ENCODE measurements at places on chromosomes 12 and 14.

- DNase-seq = peak; percentile 33
These were observed 73.8 kb upstream of the RIN3 start for GRCh38 chr14:92439537-92440344.

- peak; percentile 38 for DNase-seq
These were observed 20.9 kb downstream of the SYT1 start for GRCh38 chr12:78885466-78885865.

- DNase-seq = peak; percentile 73
These were observed 13.7 kb upstream of the VPS37B start for GRCh38 chr12:122909442-122910288.

DNA sequence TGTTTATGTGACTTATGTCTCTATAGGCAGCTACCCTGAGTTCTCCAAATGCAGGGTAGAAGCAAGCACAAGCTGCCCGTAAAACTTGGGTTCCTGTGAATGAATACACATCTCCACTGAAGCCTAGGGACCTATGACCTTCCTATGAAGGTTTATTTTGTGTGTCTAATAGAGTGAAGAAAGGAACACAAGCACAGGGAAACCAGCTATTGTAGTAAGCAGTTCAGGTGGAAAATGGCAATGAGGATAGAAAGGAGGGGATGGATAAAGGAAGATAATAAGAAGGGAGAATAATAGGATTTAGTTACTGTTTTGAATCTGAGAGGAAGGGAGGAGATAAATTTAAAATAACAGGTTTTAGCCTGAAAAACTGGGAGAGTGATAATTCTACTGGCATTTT, 2.4 kb downstream of the PFKM start:
- DNase-seq = no peak

DNA sequence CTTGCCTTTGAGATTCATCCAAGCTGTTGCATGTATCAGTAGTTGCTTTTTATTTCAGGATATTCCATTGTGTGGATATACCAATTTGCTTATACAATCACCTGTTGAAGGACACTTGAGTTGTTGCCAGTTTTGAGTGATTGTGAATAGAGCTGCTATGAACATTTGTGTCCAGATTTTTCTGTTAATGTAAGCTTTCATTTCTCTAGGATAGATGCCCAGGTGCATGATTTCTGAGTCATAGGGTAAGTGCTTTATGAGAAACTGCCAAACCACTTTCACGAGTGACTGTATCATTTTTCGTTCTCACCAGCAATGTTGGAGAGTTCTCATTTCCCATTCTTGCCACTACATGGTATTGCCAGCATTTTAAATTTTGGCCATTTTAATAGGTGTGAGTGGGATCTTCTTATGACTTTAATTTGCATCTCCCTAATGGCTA, 434.6 kb upstream of the RGS6 start:
- DNase-seq = no peak

- DNase-seq = no peak
These were observed 207.2 kb upstream of the TMTC1 start for GRCh38 chr12:29990971-29991370.

GRCh38 chr12:67069451-67070306, 199.5 kb upstream of the CAND1 start:
- peak; percentile 55 for DNase-seq

DNA sequence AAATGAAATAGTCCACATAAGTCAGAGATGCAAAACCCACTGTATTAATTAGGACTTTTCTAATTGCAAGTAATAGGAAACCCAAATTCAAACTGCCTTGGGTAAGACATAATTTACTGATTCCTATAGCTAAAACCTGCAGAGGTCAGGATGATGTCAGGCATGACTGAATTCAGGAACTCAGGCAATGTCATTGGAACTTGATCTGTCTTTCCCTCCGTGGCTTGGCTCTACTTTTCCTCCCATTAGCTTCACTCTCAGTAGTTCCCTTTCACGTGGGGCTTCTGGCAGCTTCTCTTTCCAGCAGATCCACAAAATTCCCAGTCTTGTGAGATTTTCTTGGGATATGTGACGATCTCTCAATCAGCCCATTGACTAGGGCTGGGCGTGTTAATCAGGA, 2.4 kb upstream of the JDP2 start:
- no peak for DNase-seq

DNA sequence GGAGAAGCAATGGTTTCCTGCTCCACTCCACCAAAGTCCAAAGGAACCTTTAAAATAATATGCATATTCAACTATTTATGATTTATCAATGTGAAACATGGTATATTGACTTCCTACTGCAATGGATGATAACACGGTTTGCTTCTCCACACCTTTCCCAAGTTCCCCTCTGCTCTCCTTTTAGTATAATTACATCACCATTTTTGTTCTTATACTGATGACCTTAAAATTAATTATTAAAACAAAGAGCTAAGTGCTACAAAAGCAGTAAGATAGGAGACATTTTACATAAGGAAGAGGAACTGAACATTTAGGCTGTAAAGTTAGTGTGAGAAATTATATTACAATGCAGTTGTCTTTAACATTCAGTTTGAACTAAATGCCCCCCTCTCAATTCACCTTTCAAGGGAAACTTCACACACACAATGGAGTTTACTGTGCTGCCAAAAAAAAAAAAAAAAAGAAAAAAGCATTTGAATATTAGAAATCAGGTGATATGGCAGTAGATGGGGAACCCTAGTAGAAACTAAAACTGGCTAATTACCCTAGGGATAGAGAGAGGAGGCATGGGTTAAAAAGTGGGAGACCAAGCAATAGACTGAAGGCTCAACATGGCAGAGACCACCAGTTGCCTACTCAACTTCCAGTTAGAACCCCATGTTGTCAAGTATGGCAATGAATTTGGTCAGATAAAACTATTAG, 37.1 kb upstream of the STK38L start:
- DNase-seq = no peak

- no peak for DNase-seq
These were observed 6.7 kb downstream of the IFFO1 start for GRCh38 chr12:6548966-6549683.

DNA sequence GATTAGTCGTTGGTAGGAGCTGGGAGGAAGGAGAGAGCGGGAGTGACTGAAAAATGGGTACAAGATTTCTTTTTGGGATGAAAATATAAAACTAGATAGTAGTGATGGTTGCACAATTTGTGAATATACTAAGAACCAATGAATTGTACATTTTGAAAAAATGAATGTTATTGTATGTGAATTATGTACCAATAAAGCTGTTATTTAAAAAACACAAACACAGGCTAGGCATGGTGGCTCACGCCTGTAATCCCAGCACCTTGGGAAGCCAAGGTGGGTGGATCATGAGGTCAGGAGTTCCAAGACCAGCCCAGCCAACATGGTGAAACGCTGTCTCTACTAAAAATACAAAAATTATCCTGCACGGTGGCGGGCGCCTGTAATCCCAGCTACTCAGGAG, 32.1 kb downstream of the PPP1R13B start:
- no peak for DNase-seq

DNA sequence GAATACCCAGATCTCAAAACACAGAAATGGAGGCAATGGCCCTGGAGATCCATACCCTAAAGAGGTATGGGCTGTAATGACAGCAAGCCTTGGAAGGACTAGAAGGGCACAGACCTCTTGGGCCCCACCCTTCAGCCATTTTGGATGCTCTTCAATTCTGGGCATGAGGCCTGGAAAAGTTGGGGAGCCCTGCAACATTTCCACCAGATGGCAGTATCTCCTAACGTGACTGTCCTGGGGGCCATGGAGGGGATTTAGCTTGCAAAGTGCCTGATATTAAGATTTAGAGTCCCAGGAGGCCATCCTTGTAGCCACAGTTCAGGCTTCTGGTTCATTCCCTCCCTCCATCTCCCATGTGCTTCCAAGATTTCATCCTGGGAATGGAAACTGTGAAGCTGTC, 30.2 kb downstream of the KCNA5 start:
- no peak for DNase-seq

DNA sequence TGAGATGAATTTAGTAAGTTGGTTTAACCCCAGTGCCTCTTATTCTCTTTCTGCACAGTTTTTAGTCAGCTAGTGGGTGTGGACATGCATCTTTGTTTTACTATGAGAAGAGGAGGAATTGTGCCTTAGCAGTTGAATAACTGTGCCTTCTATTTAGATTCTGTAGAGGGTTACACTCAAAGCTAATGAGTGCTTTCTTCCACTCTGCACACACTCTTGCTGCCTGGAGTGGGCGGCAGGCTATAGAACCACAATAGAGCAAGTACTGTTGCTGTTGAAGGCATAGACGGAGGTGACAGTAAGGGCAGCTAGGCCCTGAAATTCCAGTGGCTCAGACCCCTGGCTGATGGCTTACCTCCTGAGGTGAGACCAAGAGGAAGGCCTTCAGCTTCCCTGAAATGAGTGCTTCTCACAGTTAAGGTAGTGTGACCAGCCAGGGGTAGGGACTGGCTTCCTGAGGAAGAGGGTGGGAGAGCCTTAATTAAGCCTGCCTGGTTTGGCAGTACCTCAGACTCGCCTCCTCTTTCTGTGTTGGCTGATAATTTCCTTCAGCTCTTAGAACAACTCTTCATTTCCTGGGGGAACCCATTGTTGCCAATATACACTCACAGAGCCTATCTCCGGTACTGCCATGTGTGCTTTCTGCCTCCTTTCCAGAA, 24.7 kb downstream of the SUSD6 start:
- no peak for DNase-seq

DNA sequence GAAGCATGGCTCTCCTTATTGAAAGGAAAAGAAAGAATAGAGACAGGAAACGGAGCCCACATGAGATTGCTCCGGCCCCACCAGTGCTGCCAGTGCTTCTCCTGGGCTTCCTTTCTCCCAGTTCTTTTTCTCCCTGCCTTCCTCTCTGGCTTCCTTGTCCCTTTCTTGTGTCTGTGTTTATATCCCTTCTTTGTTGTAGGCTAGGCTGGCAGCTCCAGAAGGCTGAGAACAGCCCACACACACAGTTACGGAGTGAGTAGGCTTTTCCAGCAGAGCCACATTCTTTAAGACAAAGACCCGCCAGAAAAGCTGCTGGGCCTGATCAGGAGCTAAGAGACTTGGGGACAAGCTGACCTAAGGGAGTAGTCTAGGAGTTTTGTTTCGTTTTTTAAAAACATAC, 13.0 kb downstream of the CIPC start:
- DNase-seq = no peak

DNA sequence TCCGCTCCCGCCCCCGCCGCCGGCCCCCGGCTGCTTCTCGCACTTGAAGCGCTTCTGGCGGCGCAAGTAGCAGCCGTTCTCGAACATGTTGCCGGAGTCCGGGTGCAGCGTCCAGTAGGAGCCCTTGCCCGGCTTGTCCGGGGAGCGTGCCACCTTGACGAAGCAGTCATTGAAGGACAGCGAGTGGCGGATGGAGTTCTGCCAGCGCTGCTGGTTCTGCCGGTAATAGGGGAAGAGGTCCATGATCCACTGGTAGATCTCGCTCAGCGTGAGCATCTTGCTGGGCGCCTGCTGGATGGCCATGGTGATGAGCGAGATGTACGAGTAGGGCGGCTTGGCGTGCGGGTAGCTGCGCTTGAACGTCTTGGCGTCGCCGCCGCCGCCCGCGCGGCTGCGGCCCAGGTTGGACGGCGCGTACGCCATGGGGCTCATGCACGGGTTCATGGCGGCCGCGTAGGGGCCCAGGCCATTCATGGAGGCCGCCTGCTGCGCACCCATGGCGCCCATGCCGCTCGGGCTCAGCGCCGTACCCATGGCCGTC, 3.0 kb downstream of the FOXA1 start:
- DNase-seq = no peak

DNA sequence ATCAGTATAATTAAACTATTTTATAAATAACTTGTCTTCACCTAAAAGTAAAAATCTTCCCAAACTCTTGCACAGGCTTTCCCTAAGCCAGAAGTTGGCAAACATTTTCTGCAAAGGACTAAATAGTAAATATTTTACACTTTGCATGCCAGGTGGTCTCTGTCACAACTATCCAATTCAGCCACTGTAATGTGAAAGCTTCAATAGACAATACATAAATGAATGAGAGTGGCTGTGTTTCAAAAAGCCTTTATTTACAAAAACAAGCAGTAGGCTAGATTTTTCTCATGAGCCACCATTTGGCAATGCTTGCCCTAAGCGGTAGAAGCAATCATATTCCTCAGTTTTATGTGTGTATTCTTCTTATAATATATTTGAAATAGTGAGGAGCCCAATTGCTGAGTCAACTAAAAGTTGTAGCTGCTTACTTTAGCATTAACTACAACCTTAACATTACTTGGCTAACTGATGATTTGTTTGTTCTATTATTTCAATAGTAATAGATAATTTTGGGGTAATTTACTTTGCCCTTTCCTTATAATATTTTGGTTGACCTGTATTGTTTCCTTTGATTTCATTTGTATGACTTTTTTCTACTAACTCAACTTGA, 236.0 kb upstream of the SYT1 start:
- no peak for DNase-seq

DNA sequence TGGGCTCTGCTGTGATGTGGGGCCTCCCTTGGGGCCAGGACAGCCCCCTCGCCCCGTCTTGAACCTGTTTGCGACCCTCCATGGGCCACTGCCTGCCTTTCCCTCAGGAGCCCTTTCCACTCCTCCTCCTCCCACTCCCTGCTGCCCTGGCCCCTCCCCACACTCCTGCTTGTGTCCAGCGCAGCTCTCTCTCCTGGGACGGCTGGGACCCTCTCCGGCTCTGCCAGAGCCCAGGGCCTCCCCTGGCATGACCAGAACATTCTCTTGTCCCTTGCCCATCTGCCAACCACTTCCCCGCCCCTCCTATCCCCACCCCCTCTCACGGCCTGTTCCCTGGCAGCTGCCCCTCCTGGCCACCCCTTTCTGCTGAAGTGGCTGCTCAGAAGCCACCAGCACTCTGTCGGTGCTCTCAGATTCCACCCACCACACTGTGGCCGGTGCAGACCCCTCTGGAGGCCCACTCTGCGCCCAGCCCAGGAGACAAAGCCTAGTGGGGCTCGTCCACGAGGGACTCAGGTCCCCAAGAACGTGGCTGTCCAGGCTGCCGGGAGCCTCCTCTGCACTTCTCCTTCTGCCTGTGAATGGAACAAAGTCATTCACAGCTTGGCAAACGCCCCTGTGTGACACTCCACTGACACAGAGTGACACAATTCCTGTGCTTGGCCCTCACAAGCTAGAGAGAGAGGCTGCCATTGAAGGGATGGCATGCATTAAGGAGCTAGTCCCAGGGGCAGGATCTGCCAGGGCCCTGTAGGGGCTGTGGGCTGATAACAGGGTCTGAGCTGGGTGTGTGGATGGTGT, 1.4 kb downstream of the ASPG start:
- DNase-seq = no peak

- DNase-seq = no peak
These were observed 7.7 kb upstream of the INF2 start for GRCh38 chr14:104681689-104682074.

- DNase-seq = no peak
These were observed 25.7 kb upstream of the COCH start for GRCh38 chr14:30848449-30849240.

- DNase-seq = peak; percentile 9
These were observed 35.1 kb upstream of the ACTN1 start for GRCh38 chr14:69013943-69014782.
